Adrenal gland (tissue), 19 donors: ENCODE measurements at places on chromosomes 3 and 15. TPM values are rescaled to one million over a fixed set of nuclear protein-coding genes. Genes with fewer than 3 reads are reported as not detected.

EOGT gene
- 43.7 TPM for polyA plus RNA-seq

HRG gene
- polyA plus RNA-seq, result not detected

HIGD2B gene
- 0.10 TPM for polyA plus RNA-seq

SMCO1 gene
- polyA plus RNA-seq, result 0.07 TPM

GRCh38 chr3:127165694-127166485, 27.0 kb upstream of the PRR23E start:
- no peaks in the 10 kb centered on the region for H3K27me3 ChIP-seq
- H3K4me1 ChIP-seq, result no peaks in the 10 kb centered on the region
- no peak overlapping the region for H3K27ac ChIP-seq
- no peak for DNase-seq

- H3K27me3 ChIP-seq, result peaks cover 13% of the 10 kb centered on the region
- no peak overlapping the region for H3K27ac ChIP-seq
- H3K36me3 ChIP-seq, result no peaks in the 10 kb centered on the region
- no peaks in the 10 kb centered on the region for H3K4me1 ChIP-seq
Observed at GRCh38 chr3:134030379-134031347, 938 bp upstream of the SLCO2A1 start.

GRCh38 chr15:27855137-27855536, 244.0 kb downstream of the OCA2 start:
- no peak for DNase-seq
- H3K4me3 ChIP-seq, result no peak overlapping the region
- H3K36me3 ChIP-seq, result no peaks in the 10 kb centered on the region
- no peaks in the 10 kb centered on the region for H3K4me1 ChIP-seq
- H3K27me3 ChIP-seq, result no peaks in the 10 kb centered on the region

DNA sequence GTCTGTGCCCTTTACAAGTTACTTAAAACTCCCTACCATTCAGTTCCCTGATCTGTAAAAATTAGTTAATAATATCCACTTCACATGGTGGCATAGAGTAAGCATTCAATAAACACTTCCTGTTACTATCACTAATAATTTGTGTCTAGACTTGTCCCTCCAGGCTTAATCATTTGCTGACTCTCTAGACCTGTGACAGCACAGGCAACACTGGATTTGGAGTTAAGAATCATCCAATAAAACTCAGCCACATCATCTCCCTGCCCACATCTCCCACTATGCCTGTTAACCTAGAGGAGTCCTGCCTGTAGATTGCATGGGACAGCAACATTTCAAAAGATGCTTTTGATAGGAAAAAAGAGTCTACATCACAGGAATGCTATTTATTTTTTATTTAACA, 564.6 kb downstream of the MFSD1 start:
- H3K36me3 ChIP-seq, result no peaks in the 10 kb centered on the region
- H3K4me1 ChIP-seq, result no peaks in the 10 kb centered on the region
- H3K27ac ChIP-seq, result no peak overlapping the region
- no peak for DNase-seq

GRCh38 chr3:159208050-159208449, 406.2 kb downstream of the MFSD1 start:
- H3K27ac ChIP-seq, result no peak overlapping the region
- no peaks in the 10 kb centered on the region for H3K36me3 ChIP-seq
- no peaks in the 10 kb centered on the region for H3K27me3 ChIP-seq
- no peak overlapping the region for H3K4me3 ChIP-seq
